ENCODE measurements at places on chromosomes 6 and 20.

- DNase-seq = no peak
Observed at GRCh38 chr20:8002056-8002455, 17.5 kb downstream of the TMX4 start.

DNA sequence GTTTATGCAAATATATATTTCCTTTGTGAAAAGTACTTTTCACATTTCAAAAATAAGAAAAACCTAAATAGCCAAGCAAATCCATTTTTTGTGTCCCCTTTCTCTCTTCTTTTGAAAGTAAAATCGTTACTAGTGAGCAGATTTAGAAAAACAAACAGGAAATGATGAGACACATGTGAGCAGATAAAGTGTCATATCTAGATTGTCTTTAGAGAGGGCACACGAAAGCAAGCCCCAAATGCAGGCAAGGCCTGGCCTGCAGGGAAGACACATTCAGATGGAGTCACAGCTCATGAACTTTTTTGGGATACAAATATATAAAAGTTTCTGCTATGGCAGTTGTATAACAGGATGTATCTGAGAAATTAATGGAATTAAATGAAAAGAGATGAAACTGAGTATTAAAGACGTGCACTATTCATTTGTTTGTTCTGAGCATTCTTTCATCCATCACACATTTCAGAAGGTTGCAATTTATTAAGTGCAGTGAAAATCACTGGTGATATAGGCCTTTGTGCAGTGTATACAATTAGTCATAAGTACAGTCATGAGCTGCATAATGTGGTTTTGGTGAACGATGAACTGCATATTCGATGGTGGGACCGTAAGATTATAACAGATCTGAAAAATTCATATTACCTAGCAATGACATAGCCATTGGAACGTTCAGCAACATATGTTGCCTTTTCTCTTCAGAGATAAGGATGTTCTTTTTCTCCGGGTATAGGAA, 101.4 kb downstream of the PACRG start:
- DNase-seq = no peak

DNA sequence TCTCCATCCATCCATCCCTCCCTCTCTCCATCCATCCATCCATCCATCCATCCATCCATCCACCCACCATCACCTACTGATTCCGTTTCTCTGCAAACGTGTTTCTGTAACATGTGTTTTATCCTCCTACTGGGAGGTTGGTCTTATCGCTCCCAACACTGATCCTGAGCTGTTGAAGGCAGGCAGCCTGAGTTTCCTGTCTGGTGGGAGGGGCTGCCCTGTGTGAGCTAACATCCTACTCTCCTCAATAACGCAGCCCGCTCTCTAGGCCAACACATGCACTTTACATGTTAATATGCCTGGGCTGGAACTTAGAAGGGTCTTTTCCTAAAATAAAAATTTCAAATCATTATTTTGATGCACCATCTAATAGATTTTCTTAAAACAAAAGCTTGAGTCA, 126.5 kb downstream of the WDR27 start:
- no peak for DNase-seq

DNA sequence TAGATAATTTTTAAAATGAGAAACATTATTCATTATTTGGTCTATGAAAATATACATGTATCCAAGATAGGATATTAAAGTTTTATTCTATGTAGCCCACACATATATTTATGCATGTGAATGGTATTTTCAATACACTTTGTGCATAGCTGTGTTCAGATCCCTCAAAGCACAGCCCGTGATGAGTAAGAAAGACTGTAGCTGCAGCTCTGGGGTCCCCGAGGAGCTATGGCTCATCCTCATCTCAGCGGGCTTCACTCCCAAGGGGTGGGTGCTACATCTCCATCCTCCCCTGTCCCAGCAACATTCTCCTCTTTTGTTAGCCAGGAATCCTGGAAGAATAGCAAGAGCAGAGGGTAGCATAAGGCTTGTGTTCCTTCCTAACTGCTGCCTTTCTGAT, 130.8 kb downstream of the SAMD5 start:
- DNase-seq = no peak
